ENCODE measurements at places on chromosomes 5 and 9.

DNA sequence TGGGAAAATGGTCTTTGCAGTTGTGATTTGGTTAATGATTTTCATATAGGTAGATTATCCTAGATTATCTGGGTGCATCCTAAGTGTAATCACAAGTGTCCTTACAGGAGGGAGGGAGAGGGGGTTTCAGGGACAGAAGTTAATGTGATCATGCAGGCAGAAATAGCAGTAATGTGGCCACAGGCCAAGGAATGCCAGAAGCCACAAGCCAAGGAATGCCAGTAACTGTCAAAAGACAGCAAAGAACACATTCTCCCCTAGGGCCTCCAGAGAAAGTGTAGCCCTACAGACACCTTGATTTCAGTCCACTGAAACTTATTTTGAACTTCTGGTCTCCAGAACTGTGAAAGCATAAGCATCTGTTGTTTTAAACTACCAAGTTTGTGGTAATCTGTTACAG, 2074.5 kb downstream of the MAT2B start:
- no peak for DNase-seq

- no peak for DNase-seq
Observed at GRCh38 chr9:99253772-99254431, 31.8 kb downstream of the SEC61B start.

DNA sequence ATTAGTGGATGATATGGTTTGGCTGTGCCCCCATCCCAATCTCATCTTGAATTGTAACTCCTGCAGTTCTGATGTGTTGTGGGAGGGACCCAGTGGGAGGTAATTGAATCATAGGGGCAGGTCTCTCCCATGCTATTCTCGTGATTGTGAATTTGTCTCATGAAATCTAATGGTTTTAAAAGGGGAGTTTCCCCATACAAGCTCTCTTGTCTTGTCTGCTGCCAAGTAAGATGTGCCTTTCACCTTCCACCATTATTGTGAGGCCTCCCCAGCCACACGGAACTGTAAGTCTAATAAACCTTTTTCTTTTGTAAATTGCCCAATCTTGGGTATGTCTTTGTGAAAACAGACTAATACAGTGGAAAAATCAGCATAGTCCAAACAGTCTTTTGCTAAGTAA, 235.5 kb downstream of the TMEM161B start:
- DNase-seq = no peak

- DNase-seq = no peak
Observed at GRCh38 chr9:127965953-127966352, 14.8 kb downstream of the EEIG1 start.

DNA sequence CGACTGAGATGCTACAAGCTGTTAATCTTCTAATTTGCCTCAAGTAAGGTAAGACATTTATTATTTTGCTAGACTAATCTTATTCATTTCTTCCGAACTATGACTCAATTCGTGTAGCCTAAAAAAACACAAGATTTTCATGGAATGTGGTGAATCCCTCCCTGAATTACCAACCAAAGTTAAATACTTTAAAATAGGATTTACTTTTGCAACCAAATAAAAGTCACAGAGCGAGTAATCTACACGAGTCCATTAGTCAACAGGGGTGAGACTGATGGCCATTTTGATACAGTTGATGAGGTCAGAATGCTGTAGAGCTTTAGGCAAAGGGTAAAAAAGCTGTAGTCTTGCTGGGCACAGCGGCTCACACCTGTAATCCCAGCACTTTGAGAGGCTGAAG, 13.1 kb upstream of the BNC2 start:
- no peak for DNase-seq

DNA sequence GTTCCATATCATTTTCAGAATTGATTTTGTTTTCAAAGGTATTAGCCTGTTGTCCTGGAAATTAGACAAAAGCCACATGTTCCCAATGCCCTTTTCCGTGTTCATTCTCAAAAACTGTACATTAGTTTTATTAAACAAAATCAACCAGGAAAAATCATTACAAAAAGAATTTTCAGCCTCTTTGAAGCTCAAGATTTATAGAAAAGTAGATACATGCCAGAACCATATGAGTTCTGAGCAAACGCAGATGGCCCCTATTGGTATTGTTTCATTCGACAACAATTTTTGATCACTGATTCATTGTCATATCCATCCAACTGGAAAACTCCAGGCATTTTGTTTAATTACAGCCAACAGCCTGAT, 148.5 kb upstream of the GRAMD2B start:
- DNase-seq = no peak

- DNase-seq = no peak
Observed at GRCh38 chr9:120110520-120110919, 469.4 kb downstream of the CDK5RAP2 start.

- no peak for DNase-seq
Observed at GRCh38 chr9:34638138-34638445, 505 bp upstream of the SIGMAR1 start.

DNA sequence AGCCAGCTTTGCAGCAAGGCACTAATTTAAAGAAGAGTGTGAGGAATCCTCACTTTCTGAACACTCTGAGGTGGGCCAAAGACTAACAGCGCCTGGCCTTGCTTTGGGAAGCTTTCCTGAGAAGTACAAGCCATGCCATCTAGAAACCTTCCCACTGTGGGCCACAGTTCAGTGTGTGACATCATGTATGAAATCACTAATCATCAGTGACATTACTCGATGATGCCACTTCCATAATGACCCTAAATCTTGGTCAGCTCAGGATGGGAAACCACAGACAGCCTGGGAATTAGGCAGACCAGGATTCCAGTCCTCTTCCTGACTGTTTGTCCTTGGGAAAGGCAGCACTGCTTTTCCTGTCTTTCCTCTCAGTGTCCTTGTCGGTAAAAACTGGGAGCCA, 54.2 kb upstream of the HSPA9 start:
- DNase-seq = no peak

DNA sequence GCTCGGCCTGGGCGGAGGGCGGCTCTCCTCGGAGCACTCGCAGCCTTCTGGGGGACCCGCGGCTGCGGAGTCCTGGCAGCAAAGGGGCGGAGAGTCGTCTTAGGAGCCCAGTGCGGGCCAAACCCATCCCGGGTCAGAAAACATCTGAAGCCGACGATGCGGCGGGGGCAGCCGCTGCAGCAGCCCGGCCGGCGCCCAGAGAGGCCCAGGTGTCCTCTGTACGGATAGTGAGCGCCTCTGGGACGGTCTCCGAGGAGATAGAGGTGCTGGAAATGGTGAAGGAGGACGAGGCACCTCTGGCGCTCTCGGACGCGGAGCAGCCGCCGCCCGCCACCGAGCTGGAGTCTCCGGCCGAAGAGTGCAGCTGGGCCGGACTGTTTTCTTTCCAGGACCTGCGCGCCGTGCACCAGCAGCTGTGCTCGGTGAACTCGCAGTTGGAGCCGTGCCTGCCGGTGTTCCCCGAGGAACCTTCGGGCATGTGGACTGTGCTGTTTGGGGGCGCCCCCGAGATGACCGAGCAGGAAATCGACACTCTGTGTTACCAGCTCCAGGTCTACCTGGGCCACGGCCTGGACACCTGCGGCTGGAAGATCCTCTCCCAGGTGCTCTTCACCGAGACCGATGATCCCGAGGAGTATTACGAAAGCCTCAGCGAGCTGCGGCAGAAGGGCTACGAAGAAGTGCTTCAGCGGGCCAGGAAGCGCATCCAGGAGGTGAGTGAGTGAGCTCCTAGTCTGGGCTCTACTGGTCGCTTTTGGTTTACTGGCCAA, 1.2 kb downstream of the JMY start:
- DNase-seq = peak; percentile 36

GRCh38 chr5:78610636-78611035, 37.9 kb downstream of the LHFPL2 start:
- no peak for DNase-seq

GRCh38 chr5:10215366-10215765, 34.3 kb downstream of the ATPSCKMT start:
- DNase-seq = no peak

Data from CD4-positive, alpha-beta T cell (primary cell).